ENCODE measurements at places on chromosomes 7 and 10.

DNA sequence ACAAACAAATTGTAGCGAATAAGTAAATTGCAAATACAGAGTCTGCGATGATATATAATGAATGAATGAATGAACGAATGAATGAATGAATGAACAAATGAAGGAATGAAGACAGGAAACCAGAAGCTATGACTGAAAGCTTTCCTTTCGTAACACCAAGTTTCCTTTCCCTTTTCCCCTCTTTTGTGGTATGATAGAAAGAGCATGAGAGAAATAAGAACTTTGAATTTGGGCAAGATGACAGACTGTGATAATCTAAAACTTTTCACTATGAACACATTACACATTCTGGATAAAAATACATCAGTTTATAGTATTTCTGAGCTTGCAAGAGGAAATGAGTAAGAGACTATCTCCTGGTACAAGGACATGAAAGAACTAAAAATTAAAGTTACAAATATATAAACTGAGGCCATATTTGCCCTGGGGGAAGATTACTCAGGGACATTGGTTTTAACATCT is 8.4 kb upstream of the UCN3 start:
- no peak for DNase-seq

- DNase-seq: no peak
Measured at GRCh38 chr10:129959544-129960480, 4.3 kb downstream of the EBF3 start.

GRCh38 chr7:125568799-125569198 is 639.2 kb upstream of the POT1 start:
- no peak for DNase-seq

DNA sequence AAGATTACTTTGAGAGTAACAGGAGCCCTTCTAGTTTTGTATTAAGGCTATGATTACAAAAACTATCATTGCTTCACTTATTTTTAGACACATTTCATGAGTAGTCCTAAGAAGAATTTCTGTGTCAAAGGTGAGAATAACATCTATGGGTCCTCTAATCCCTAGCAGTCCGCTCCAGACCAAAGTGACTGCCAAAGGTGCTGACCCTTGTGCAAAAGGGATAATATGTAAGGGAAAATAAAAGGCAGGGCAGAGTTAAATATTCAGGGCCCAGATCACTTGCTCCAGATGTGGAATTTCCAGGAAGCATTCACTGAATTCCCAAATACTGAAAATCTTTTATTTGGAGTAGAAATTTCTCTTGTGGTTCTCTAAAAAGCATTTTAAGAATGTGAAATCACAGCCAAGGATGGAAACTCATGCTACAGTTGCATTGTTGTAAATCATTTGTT is 29.3 kb downstream of the RHOBTB1 start:
- DNase-seq: no peak

DNA sequence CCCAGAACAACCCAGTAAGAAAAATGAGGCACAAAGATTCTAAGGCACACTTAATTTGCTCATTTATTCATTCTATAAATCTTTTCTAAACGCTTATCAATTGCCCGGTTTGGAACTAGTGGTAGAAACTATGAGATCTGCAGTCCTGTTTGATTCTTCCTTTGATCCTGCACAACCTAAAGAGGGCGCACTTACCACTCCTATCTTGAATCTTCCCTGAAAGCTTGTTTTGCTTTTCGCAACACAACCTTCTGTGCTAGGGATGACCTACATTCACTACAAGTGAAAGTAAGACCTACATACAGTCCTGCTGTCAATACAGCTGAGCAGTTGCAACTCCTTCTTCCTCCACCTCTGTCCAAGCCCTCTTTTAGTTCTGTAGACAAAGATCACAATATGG is 12.6 kb upstream of the ARL4A start:
- DNase-seq: peak; percentile 14

DNA sequence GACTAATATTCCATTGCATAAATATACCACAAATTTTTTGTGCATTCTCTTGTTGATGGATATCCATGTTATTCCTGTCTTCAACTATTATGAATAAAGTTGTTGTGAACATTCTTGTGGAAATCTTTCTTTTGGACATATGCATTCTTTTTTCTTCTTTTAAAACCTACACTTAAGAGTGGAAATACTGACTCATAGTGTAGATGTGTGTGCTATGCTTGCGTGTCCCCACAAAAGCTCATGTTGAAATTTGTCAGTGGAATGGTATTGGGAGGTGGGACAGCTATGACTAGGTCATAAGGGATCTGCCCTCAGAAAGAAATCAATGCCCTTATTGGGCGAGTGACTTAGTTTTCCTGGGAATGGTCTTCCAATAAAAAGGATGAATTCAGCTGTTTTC is 203.6 kb upstream of the PRSS58 start:
- no peak for DNase-seq

DNA sequence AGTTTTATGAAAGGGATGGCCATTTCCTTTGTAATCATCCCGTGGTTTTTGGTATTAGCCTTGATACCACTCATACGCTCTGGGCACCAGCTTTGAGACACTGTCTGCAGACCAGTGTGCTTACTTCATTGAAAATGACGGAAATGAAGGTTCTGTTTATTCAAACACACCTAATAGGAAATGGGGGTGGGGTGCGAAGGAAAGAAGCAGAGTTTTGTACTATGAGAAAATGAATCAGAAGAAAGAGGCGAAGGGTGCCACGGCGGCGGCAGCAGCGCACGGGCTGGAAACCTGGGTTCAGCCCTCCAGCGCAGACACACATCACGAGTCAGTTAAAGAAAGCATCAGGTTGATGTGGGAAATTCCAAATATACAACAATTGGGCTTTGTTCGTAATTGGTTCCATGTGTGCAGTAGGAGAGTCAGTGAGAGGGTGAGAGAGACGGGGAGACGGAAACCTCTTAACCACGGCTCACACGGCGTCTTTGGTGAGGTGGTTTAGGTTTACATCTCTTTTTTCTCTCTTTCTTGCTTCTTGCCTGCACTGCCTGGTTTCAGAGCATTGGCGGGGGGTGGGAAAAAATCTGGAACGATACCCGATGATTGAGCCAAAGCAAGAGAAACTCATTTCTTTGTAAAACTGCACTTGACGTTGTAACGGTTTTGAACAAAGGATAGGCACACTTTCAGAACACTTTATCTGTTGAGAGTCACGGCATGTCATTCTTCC is 321.2 kb downstream of the FRMD4A start:
- peak; percentile 82 for DNase-seq

DNA sequence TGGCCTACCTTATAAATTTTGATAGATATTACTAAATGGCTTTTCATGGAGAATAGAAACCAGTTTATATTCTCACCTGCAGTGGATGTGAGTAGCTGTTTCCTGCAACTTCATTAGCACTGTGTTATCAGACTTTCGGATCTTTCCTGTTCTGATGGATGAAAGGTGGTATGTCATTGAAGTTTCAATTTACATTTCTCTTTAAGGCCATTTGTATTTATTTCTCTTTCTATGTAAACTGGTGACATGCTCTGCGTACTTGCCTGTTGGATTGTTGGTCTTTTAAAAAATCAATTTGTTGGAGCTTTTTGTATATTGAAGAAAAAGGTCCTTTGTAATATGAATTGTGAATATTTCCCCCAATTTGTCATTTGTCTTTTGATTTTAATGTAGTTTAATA is 95.8 kb upstream of the STRIP2 start:
- DNase-seq: no peak

Measured in stimulated activated naive CD8-positive, alpha-beta T cell treated with anti-CD3 and anti-CD28 coated beads, Interleukin-15, amount 100 ng/mL, for 72 hours (primary cell).